ENCODE measurements at places on chromosomes 13 and 19. TPM values are rescaled to one million over a fixed set of nuclear protein-coding genes. Genes with fewer than 3 reads are reported as not detected.

GRCh38 chr19:16266586-16266942 is 58.1 kb upstream of the KLF2 start:
- no peak for DNase-seq

DNA sequence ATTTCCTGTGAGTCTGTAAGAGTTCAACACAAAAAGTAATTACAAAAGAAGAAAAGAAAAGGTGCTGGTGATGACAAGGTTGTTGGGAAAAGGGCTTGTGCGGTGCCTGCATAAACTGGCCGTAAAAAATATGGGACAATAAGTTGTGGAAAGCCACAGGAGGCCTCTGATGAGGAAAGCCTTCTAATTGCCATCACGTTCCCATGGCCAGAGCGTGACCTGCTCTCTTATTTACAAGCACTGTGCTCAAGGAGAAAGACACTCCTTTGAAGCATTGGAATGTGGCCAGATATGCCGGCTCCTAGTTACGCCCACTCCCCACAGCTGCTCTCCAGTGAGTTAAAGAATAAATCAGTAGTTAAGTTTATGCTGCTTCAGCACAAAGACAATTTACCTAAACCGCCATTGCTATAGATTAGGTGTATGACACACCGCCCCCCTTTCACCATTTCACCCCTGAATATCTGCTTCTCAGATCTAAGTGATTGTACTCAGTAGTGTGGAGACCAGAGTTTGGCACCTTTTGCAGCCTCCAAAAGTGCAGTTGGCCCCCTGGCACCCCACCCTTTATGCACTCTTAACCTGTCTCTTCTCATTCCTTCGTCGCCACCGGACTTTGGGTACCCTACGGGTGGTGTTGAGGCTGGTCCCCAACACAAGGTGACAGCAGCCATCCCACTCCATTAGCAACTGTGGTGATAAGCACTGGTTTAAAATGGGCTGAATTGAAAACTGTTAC is 8.1 kb upstream of the PGLYRP1 start:
- DNase-seq: no peak

GRCh38 chr13:101399365-101399764 is 16.9 kb downstream of the NALCN start:
- DNase-seq: no peak

DNA sequence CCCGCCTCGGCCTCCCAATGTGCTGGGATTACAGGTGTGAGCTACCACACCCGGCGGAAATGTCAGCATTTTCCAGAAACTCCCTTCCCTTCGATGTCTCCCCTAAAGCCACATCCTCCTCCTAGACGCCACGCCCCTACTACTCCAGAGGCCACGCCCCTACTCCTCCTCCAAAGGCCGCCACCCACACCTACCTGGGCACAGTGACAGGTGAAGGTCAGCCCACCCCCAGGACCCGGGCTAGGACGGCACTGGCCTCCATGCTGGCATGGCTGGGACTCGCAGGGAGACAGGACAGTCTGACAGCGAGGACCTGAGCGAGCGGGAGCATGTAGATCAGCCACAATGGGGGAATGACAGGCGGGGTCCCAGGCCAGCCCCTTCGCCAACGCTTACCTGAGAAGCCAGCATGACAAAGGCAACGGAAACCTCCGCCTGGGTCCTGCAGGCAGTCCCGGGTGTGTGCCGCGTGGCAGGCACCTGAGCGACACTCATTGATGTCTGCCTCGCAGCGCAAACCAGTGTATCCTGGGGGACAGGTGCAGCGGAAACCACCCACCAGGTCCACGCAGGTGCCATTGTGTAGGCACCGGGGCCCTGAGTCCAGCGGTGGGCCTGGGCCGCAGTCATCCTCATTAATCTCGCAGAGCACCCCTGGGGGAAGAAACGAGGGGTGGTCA is 22.0 kb downstream of the NOTCH3 start:
- DNase-seq: peak; percentile 6

DNA sequence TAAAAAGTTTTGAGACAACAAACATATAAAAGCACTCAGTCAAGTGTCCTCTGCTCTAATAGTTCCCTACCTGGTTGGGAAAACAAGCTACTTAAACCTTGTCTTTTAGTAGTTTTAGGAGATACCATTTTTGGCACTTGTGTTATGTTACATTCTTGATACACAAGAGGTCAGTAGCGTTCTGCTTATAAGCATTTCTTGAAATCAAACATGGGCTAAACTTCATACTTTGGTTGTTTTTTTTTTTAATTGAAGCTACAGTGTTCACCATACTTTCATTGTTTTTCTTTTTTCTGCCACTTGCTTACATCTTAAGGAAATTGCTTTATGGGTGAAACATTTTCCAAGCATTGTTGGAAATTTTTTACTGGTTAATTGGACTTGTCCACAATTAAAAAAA is 12.9 kb downstream of the NHLRC3 start:
- DNase-seq: no peak

- DNase-seq: no peak
Observed at GRCh38 chr13:44668688-44669087, 92.6 kb upstream of the TSC22D1 start.

GRCh38 chr13:52411629-52412028 is 5.7 kb upstream of the THSD1 start:
- peak; percentile 97 for DNase-seq

DNA sequence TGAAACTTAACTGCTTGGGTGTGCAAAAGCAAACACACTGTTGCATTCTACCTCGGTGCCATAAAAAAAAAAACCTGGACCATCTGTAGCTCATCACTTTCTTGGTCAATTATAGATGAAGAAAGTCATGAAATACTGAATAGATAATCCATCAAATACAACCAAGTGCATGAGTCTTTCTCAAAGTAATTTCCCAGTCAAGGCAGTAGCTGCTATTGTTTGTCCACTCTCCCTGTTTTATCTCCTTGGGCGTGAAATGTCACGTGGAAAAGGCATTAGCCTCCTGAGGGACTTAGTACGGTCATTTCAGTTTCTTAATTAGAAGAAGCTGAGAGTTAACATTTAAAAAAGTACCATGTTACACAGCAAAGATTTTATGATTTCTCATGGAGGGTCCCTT is 1697.9 kb downstream of the PCDH9 start:
- no peak for DNase-seq

DNA sequence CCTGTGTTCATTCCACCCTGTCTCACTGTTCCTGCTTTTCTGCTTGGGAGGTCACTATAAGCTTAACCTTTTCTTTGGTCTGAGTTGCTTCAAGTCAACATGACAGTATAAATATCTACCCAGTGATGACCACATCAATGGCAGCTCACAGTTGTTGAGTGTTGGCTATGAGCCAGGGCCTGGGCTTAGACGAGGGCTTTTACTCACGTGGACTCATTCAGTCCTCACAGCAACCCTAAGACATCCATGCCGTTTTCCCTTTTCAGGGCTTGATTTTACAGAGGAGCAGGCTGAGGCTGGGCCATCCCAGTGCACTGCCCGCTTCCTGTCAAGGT is 10.2 kb upstream of the CCDC97 start:
- DNase-seq: peak; percentile 96

DNA sequence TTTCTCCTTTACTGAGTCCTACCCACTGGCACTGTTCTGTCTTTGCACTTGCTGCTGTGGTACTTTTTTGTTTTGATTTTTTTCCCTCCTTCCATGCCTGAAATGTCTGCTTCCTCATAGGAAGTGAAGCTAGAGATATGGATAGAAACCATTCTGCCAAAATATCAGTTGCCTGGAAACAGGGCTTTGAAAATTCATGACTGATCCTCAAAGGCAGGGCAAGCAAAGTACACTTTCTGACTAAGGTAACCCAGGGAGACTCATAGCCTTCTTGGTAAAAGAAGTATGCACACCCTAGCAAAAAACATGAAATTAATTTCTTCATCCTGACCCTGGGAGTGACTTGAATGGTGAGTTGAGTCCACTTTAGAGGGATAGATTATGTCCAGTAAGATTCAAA is 329.8 kb downstream of the MYO16 start:
- peak; percentile 19 for DNase-seq

- DNase-seq: no peak
Observed at GRCh38 chr13:100306434-100306999, 217.6 kb downstream of the PCCA start.

DNA sequence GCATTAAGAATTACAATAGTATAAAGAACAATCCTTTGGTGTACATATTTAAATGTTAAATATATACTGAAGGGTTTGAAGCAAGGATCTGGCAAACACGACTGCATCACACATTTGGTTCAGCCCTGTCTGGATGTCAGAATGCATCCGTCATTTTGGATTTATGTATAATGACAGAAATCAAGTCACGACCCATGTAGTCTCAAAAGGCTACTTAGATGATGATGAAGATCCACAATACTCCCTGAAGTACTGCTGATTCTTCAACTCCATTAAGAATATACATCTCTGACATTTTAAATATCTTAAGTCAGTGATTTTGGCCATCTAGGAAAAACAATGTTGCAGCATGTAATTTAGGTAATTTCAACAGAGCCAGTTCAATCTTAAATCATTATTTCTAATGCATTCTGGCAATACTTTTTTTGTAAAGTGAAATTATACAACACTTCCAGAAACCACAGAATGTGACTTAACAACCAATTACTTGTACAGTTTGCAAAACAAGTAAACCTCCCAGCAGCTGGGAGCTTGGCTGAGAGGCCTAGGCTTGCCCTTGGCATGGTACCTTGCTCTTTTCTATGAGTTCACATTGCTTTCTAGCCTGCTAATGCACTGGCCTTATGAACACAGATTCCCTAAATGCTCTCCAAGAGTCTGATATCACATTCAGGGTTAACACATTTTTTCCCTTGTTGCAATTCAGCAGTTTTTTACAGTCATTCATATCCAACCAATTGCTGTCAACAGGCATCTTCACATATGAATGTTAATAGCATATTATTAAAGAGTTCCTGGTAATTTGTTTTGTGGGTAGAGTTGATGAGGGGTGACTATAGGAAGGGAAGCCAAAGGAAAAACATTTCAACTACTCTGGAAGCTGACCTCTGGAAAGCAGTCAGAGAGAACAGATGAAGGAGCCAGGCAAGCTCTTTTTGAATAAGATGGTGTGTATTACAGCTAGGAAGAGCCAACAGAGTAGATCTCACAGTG is 175.2 kb downstream of the ENOX1 start:
- DNase-seq: no peak

DNA sequence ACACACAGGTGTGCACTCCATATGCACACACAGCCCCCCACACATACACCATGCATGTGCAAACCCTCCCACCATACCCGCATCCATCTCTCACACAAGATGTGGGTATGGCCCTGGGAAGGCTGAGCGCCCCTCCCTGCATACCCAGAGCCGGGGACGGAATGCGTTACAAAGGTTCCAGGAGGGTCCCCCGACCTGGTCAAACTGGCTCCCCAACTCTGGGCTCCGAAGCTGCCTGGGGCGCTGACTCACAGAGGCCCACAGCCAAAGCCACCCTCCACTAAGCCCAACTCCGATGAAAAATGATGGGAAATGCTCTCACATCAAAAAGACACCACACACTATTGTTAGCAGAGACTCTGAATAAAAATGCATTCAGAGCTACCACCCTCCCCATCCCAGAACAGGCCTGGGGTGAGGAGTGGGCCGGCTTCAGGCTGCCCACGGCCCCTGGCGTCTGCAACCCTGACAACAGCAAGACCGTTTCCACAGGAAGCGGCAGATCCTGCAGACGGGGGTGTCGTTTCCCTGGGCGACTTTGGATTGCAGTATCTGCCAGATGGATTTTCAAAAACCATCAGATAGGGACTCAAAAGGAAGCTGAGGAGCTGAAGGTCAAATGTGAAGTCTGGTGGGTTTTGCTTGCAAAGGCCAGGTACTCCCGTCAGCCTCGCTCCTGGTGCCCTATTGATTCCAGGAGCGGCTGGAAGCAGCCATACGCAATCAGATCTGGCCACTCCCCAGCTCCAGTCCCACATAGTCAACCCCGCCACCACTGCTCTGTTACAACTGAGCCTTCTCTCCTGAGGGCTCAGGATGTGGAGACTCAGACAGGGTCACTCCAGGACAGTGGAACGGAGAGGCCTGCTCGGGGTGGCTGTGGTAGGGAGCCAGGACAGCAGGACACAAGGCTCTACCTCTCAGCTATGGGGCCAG is 14.3 kb downstream of the PEPD start:
- DNase-seq: peak; percentile 80

DNA sequence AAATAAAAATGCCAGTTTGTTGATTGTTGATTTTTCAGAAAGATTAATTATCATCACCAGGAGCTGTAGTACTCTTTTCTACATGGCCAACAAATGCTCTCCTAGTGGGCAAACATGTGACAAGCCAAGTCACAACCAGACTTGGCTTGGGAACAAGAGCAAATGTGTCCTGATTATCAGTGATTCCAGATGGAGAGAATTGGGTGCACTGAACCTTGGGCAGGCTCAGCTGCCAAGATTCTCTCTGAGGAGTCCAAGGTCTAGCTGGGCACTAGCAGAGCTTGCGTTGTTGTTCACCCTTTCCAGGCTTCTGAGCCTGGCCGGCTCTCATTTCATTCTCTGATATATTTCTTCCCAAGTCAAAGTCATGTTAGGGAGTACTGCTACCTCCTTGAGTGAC is 27.3 kb upstream of the GPI start:
- DNase-seq: no peak

GRCh38 chr19:16654627-16655026 is 5.3 kb downstream of the SMIM7 start:
- no peak for DNase-seq

- no peak for DNase-seq
Observed at GRCh38 chr13:41434831-41435520, 22.4 kb upstream of the RGCC start.

- DNase-seq: peak; percentile 99
Observed at GRCh38 chr19:35030257-35031071, at the start of gene SCN1B. TSS of gene SCN1B (plus strand) at chr19:35030470. CDS start at chr19:35030821, 351 bp downstream.

DNA sequence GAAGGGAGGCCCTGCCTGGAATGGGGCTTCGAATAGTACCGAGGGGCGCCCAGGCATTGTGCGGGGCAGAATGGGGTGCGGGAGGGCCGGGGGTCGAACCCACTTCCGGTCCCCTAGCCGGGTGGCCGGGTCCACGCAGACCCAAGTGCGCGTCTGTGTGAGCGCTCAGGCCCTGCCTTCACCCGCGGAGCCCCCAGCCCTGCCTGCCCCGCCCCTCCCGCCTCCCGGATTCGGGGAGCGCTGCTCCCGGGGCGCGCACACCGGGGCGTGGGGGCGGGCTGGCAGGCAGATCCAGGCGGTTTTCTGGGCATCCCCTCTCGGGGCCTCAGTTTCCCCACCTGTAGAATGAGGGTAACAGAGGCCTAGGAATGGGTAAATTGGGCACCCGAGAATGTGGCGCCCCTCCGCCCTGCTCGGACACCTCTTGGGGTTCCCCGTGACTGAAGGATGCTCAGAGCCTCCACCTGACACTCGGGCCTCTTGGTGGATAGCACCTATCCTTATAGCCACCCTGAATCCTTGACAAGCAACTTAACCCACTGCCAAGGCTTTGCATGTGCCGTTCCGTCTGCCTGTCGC is 682 bp downstream of the PIK3R2 start:
- DNase-seq: peak; percentile 91

DNA sequence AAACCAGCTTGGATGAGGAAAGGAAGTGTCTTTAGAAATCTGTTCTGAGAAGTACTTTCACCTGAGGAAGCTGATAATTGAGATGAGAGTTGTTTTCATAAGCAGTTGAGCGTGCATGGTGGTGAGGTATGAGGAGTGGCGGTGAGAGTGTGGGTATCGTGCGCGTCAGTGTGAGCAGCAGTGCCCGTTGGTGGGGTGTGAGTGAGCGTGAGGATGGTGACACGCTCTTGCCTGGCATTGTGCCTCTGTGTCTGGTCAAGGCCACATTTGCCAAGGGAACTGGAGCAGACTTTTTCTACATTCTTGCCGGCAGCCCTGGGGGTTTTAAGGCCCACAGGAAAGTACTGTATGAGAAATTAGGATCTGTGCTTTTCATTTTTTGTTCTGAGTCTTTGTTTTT is 36.5 kb upstream of the TEX29 start:
- DNase-seq: no peak

SLC10A2 gene
- total RNA-seq: not detected

CGB8 gene
- total RNA-seq: not detected

QPCTL gene
- total RNA-seq: 15.6 TPM

CTXN1 gene
- 1.5 TPM for total RNA-seq

RASAL3 gene
- under 0.01 TPM for total RNA-seq

PRR19 gene
- 0.36 TPM for total RNA-seq
